Astrocyte (in vitro differentiated cells and primary cell): ENCODE measurements at places on chromosomes 12 and 14. TPM values are rescaled to one million over a fixed set of nuclear protein-coding genes. Genes with fewer than 3 reads are reported as not detected.

- peak; percentile 74 for DNase-seq
Observed at GRCh38 chr14:65333943-65334687, 78.4 kb upstream of the FUT8 start.

GRCh38 chr12:103830730-103831320 is 10.2 kb downstream of the NT5DC3 start:
- no peak for DNase-seq

IL26 gene
- total RNA-seq: not detected in 2 replicates

FICD gene
- total RNA-seq: 3.5 and 4.7 TPM in 2 replicates

DNA sequence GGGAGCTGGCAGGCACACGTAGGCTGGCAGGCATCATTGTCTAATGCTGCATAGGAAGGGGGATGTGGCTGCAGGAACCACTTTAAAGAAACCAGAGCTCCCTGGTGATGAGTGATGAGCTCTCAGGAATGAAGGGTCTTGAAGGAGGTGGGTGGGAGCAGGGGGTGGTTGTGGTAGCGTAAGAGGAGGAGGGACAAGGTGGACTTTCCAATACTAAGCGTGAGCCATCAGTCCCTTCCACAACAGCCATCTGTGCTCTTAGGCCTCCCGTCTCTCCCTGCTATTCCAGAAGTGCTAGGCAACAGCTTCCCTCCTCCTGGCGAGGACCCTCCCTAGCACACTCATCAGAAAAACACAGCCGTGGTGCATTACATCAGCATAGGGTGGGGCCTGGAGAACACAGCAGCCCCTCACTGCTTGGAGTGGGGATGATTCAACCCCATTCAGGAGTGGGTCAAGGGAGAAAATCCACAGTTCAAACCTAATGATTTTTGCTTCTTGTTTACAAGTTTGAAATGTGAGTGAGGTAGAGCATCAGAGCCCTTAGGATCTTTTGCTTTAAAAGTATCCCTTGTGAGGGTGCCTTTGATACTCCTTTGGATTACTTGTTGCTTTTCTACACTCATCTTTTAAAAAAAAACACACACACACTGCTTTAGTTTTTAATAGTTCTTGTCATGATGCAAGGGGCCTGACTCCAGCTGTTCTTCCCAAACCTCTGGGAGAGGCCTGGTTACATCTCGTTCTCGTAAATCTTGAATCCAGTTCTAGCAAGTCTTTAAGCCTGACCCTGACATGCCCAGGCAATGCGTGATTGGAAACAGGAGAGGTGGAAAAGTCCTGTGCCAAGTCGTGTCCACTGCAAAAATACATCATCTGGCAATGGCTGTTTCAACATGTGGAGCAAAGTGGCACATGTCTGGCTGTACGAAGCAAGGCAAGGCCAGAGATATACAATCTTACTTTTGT is 356.4 kb upstream of the DDHD1 start:
- peak; percentile 56 for DNase-seq
